Activated naive CD8-positive, alpha-beta T cell treated with anti-CD3 and anti-CD28 coated beads, Interleukin-2, amount 10 ng/mL, durations not matched to agents 7 days and 5 days (primary cell): ENCODE measurements at places on chromosomes 1 and 21. TPM values are rescaled to one million over a fixed set of nuclear protein-coding genes. Genes with fewer than 3 reads are reported as not detected.

DNA sequence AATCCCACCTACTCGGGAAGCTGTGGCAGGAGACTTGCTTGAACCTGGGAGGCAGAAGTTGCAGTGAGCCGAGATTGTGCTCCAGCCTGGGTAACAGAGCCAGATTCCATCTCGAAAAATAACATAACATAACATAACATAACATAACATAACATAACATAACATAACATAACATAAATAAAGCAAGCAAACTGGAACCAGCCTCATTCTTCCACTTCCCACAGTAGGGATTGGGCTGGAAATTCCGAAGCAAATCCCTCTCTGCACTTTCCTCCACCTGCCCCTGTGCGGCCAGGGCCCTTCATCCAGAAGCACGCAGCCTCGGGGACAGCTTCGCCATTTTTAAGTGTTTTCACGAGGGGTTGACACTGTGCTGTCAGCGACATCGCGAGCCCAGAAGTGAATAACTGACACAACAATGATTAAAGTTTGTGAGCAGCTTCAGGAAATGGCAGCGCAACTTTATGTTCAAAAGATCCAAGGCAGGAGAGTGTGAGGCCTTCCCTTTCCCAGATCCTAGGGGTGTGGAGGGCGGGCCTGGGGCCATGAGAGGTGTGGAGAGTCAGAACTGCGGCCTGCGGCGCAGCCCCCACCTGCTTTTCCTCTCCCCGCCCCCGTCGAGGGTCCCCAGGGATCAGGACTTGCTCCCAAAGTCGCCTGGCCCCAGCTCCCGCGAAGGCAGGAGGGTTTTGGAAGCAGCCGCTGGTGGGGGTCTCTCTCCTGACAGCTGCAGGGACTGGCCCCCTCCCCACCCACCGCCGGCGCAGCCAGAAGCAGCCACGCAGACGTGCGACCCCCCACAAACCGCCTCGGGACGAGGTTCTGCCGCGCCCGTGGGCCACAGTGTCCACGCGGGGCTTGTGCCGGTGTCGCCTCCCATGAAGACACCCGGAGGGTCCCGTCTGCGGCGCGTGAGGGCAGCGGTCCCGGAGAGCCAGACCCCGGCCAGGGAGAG, 651 bp upstream of the GABRD start:
- no peak for DNase-seq

DNA sequence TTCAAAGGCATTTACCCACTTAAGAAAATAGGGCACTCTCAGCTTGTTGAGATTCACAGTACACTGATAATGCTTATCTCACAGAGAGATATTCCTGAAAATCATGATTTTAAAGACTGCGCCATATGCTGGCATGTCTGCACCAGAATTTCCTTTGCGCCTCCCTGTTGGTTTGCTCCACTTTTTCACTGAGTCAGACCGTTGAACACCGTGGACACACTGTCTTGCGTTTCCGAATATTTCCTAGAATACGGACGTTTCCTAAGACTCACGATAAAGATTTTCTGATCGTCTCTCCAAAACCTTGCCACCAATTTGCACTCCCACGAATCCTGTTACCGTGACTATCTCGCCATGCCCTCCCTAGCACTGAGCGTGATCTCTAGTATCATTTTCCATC, 497 bp upstream of the C1orf115 start:
- DNase-seq = no peak

Gene AMPD1
- not detected for total RNA-seq

DNA sequence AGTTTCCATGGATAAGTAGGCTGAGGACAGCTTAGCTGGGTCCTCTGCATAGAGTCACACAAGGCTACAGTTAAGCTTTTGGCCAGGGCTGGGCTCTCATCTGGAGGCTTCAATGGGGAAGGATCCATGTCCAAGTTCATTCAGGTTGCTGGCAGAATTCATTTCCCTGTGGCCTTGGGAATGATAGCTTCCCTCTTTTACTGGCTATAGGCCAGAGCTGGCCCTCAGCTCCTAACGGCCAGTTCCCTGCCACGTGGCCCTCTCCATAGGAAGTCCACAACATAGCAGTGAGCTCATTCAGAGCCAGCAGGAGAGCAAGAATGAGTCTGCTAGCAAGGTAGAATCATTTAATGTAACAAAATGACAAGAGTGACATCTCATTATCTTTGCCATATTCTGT, 15.1 kb upstream of the PODN start:
- no peak for DNase-seq
